NCI-H146 (cell line): ENCODE measurements at places on chromosomes 5 and 9.

- DNase-seq, result no peak
These were observed 684 bp downstream of the TOR1B start for GRCh38 chr9:129803676-129804060.

- DNase-seq, result no peak
These were observed 7.3 kb downstream of the PLAC8L1 start for GRCh38 chr5:146098047-146098446.

DNA sequence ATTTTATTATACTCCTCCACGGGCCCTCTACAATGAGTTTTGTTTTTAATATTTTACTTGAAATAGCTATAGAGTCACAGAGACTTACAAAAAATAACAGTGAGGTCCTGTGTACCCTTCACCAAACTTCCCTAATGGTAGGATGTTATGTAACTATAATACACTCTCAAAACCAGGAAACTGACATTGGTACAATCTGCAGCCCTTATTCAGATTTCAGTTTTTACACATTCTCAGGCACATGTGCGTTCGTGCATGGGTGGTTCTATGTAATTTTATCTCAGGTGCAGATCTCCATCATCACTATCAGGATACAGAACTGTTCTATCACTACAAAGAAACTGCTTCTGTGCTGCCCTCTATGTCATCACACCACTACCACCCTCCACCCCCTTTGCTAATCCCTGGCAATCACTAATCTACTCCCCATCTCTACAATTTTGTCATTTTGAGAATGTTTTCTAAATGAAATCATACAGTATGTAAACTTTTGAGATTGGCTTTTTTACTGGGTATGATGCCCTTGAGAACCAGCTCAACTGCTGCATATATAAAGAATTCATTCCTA lies 16.4 kb downstream of the RAB14 start:
- DNase-seq, result no peak

DNA sequence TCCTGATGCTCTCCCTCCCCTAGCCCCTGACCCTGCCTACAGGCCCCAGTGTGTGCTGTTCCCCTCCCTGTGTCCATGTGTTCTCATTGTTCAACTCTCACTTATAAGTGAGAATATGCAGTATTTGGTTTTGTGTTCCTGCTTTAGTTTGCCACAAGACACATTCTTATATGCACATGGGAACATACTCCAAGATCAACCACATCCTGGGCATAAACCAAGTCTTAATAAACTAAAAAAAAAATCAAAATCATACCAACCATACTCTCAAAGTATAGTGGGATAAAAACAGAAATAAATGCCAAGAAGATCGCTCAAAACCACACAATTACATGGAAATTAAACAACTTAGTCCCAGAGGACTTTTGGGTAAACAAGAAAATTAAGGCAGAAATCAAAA lies 11.2 kb upstream of the ZCCHC9 start:
- DNase-seq, result no peak

GRCh38 chr5:114174837-114175236 lies 187.0 kb upstream of the KCNN2 start:
- DNase-seq, result no peak

DNA sequence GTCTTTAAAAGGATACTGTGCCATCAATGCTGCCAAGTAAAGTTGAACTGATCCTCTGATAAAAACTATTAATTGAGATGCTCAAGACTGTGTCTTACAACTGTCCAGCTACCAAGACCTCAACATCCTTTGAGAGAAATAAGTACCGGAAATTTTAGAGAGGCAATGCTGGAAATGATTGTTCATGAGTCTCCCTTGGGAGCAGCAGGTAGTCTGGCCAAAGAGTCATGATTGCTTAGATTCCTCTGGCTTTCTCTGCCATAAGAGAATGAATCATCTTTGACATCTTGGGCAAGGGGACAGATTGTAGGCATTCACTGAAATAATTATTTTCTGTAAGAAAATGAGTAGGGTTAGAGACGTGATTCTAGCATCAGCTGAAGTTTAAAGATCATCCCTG lies 466.6 kb upstream of the DAB2 start:
- no peak for DNase-seq
